ENCODE measurements at places on chromosomes 7 and 10.
A peak's percentile ranks its signal among the peaks of the same experiment; 100 is the strongest.

DNA sequence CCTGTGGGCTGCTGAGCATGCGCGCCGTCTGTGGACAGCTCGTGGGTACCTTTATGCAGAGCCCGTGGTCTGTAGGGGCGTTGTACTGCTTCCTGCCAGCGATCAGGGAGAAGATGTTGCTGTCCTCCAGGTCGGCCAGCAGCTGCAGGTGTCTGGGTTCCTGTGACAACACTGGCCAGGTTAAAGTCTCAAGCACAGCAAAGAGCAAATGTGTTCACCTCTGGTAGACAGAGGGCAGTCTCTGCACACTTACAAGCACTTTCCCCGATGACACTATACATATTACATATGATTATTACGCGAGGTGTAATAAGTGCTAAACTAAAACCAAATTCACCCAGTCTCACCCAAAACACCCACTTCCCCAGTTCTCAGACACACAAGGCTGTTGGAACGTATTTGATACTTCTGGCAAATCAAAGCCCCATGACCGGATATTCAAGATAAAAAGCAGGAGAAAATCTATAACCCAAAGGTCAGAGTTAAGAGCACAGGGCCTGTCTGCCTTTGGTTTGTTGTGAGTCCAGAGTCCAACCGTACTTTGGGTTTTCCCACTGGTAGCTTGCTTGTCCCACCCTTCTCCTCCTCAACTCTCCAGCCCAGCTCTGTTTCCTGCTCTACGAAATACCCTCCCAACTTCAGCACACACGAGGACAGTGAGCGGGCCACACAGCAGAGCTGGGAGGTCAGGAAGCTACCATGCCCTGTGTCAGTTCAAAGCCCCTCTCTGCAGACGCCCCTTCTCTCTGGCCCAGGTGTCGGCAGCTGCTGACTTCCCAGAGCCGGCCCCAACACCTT lies 49.7 kb upstream of the DDC start:
- no peak for DNase-seq

DNA sequence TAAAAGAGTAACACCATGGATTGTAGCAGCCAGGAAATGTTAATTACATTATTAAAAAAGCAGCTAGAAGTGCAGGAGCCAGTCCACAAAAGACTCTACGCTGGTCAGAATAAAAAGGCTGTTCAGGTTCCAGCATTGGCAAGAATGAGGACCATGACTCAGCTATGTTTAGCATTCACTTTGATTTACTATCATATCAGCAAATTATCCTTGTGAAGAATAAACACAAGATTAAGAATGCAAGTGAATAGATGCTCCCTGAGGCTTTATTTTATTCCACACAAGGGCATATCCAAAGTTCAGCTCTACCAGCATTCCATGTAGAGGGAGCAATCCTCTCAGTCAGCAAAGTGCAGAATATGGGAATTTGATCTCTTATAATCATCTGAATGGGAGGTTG lies 13.6 kb downstream of the DGKB start:
- no peak for DNase-seq

GRCh38 chr7:157875230-157876179 lies 538.7 kb downstream of the DNAJB6 start:
- peak; percentile 14 for DNase-seq

- DNase-seq: no peak
These were observed 36.5 kb upstream of the ECHDC3 start for GRCh38 chr10:11705722-11706121.

DNA sequence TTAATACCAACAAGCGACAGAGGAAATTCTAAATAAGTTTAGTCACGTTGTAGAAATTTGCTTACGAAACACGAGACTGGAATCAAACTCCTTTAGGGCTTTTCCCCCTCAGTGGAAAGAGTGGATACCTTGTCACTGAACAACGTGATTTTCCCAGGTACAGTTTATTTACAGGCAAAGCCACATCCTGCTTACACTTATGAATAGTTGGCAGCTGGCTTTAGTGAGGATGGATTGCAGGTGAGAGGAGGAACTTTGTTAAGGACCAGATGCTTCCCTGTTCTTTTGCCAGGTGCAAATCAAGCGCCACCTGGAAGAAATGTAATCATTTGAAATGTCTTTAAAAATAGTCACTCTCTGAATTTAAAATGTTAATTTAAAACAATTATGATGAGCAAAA lies 282.4 kb downstream of the ADARB2 start:
- DNase-seq: no peak

DNA sequence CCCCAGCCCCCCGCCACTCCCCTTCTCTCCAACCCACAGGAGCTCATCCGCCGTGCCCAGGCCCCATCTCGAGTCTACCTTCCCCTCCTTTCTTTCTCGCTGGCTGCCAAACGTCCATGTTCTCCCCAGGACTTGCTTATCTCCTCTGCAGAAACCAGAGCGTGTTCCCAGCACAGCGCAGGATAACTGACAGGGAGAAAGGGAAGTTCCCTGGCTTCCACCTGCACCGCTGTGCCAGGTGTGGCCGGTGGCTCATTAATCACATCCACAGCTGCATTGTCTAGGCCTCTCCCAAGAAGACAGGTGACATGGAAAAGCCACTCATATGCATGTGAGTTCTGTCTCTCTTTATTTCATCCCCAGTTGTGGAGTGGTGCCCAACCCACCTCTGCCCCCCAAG lies 113.2 kb downstream of the ITIH5 start:
- DNase-seq: no peak

- peak; percentile 32 for DNase-seq
These were observed 76.0 kb downstream of the ATXN7L1 start for GRCh38 chr7:105800442-105800841.

GRCh38 chr10:73228247-73228646 lies 18.8 kb downstream of the DNAJC9 start:
- DNase-seq: no peak

DNA sequence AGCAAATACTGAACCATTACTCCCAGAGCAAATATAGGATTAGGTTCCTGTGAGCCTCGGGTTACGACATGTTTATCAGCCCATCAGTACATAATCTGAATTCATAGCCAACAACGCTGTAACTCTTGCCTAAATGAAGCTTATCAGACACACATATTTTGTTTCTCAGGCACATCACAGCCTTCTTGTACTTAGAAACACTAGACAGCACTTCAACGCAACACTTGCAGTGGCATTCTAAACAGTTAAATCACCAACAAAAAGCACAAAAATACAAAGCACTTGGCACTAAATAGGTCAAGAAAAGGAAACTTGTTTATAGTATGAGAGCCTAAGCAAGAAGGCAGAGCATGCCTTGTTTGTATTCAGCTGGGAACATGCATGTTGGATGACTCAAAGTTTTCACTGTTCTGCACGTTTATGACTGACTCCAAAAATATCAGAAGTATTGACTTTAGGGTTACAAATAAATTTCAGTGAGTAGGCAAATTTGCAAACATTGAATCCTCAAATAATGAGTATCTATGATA lies 75.0 kb downstream of the VPS50 start:
- peak; percentile 74 for DNase-seq

DNA sequence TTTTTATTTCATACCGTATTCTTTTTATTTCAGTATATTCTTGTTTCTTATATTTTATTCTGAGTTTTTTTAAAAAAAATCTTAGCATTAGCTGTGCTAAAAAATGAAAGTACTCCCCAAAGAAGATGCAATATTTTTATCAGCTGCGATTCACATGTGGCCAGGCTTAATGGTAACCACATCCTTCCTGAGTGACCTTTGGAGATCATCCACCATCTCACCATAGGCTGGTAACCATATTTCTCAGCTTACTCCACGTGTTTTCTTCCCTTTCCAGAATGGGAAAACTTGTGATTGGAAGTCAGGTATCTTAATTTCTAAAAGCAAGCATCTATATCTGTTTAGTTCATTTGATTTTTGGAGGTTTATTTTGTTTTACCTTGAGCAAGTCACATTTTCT lies 18.8 kb upstream of the LIPM start:
- DNase-seq: no peak

DNA sequence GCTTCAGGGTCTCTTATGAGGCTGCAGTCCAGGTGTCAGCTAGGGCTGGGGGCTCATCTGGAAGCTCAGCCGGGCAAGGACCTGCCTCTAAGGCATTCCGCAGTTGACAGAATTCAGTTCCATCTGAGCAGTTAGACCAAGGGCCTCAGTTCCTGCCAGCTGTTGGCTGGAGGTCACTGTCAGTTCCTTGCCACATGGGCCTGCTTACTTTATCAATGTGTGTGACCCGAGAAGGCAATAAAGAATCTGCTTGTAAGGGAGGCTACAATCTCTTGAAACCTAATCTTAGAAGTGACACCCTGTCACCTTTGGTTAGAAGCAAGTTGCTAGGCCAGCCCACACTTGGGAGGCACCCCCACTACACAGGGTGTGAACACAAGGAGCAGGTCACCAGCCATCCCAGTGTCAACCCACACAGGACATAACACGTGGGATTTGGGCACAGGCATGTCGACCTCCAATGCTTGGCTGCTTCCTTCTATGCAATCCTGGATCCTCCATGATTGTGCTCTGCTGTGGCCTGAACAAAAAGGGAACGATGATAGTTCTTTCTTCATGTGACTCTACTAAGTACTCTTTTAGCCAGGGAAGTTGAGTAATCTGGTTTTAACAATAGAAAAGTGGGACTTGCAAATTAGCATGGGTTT lies 41.8 kb downstream of the MTURN start:
- no peak for DNase-seq

DNA sequence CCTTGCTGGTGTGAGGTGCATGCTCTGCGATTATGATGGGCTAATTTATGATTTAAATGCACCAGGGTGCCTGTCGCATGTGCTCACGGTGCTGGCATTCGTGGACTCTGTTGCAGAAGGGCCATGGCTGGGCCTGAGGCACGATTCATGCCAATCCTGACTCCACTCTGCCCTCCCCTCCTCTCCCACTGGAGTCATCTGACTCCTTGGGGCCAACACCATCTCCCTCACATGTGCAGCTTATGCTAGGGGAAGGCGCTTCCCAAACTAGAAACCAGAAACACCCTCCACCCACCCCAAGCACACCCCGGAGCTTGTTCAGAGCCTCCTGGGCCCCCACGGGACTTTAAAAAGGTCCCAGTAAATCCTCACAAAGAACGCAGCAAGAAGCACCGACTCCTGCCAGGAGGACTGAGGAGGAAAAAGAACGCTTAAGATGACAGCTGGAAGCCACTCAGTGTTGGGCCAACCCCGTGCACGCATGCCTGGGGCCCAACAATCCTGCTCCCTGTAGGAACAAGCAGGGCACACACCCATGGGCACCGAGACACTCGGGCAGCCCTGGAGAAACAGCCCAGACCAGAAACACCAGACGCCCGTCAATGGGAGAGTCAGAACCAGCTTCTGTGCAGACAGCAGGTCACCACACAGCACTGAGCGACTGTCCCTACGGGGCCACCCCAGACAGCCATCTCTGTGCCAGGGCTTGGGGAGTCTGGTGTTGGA lies 14.1 kb downstream of the BRI3 start:
- DNase-seq: no peak

- no peak for DNase-seq
These were observed 198.6 kb upstream of the BMPER start for GRCh38 chr7:33706771-33707200.
